T47D (cell line): ENCODE measurements at places on chromosomes 5 and 9.
A peak's percentile ranks its signal among the peaks of the same experiment; 100 is the strongest.

- DNase-seq, result no peak
These were observed 10.5 kb upstream of the LRRC70 start for GRCh38 chr5:62568143-62568542.

- DNase-seq, result no peak
These were observed 71.8 kb upstream of the ADAMTS2 start for GRCh38 chr5:179417016-179417415.

DNA sequence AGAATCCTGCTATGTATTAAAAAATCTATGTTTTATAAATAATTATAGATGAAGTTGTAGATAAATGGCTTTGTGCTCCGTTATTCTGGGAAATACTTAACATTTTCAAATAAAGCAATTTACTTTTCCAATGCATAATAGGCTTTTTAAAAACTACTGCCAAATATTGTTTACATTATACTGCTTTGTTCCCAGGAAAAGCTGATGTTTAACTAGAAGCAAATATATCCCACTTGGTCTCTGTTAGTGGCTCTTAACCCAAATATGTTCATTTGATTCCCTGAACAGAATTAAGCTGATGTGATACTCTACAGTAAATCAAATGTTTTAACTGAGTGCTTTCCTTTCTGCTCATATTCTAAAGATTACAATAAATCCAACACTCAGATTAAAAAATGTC lies 326.3 kb downstream of the SLCO4C1 start:
- no peak for DNase-seq

DNA sequence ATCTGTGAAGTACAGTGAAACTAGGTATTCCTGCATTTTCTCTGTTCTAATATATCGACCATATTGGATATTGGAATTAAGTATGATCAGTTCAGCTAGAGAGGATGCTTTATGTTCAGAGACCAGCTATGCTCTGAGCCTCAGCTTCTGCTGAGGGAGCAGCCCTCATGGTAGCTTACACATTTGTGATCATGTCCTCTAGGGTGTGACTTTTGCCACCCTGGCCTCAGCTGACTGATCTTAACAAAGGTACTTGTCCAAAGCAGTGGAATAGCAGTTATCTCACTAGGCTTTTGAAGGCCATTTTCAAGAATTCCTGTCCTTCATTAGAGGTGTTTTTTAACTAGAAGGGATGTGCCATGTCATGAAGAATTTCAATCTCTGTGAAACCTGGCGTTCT lies 9.3 kb downstream of the SCAMP1 start:
- DNase-seq, result no peak

DNA sequence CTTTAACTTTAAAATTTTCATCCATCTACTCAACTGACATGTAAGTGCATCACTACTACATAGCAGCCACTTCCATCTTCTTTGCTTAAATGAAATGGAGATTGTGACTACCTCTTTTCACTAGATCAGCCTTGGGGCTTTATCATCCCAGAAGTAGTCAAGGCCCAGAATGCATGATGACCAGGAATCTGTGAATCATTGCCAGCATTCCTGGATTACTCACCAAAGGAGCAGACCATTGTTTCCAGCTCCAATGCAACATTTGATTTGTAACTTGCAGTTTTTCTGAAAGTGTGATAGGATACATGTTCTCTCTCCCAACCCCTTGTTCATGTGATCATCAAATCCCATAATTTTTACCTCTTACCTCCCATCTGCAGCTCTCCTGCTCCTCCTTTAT lies 65.1 kb downstream of the PLPPR1 start:
- no peak for DNase-seq

DNA sequence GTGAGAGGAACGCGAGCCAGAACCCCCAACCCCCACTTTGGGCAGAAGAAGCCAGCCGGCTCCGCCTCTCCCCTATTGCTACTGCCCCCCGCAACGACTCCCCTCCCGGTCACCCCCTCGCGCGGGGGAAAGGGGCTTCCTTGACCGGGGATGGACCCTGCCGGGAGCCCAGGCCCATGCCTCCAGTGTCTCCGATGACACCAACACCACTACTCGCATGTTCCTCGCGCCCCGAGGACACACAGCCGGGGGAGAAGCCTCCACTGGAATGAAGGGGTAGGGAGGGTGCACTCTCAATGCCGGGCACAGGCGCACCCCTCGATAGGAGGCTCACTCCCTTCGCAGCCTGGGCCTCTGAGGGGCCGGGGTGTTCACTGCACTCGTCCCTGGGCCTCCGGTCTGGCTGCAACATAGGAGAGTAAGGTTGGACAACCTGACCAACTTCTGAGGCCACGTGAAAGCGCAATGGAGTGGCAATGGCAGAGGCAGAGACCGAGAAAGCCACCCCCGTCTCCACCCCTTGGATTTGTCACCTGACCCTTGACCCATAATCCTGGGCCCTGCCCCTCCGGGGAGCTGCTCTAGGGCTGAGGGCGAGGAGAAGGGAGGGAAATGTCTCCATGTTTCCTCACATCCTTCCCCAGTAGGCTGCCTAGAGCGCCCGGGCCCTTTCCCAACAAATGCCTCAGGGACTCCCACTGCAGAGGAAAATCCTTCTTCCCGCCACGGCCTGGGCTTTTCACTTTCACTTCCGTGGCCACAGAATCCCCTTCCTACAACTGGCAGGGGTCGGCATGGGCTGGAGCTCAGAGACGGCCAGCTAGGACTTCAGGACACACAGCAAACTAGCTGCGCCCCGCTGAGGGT lies 1.1 kb upstream of the CNTFR start:
- DNase-seq, result no peak

GRCh38 chr5:154276261-154276972 lies 85.9 kb downstream of the GALNT10 start:
- DNase-seq, result no peak

DNA sequence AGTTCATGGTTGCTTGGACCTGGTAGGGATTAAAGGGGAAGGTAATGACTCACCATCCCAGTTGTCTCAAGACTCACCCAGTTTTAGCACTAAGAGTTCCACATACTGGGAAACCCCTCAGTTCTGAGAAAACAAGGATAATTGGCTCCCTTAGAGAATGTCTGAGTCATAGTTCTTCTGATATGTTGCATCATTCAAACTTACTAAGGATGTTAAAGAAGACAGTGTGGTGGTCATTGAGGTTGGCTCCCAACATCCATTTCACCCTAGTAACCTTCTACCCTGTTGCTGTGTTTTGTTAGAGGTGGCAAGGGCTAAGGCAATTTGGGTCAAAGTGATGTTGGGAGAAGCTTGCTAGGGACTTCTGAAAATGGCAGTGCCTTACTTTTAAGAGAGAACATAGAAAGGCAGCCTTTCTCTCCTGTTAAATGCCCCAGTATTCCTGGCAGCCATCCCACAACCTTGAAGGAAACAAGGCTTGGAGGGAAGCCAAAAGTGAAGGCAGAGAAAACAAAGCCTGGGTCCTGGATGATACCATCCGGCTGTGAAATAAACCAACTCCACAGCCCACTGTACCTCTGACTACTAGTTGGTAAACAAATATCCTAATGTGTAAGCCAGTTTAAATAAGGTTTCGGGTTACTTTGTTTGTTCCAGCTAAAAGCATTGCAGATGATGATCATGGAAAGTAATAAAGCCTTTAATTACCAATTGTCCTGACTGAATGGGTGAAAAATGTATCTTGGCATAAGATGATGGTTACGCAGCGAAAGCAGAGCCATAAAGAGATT lies 80.4 kb upstream of the ADAMTSL1 start:
- no peak for DNase-seq

DNA sequence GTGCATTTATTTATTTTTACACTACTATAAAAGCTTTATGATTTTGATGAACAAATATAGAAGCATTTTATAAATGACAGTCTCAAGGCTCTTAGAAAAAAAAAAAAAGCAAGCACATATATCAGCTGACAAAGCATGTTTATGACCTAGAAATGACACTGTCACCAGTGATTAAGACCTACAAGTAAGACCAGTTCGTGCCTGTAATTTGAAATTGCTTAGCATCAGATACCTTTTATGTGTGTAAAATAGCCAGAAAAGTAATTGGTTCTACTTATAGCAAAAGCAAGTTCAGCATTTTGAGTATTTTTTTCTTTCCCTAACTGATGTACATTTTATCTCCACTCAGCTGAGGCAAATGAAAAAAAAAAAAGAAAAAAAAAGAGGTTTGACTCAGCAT lies 808.4 kb downstream of the CDH18 start:
- no peak for DNase-seq

DNA sequence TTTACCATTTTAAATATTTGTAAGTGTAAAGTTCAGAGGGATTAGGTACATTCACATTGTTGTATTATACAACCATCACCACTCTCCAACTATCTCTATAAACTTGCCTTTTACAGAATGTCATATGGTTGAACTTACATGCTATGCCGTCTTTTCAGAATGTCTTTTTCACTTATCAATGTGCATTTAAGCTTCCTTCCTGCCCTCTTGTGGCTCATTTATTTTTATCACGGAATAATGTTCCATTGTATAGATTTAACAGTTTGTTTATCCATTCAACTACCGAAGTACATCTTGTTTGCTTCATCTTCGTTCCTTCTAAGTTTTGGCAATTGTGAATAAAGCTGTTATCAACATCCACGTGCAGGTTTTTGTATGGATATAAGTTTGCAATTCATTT lies 133.3 kb upstream of the C6 start:
- DNase-seq, result no peak

- no peak for DNase-seq
These were observed 52.3 kb downstream of the ZNF510 start for GRCh38 chr9:96725576-96725975.

GRCh38 chr5:67971971-67972821 lies 243.4 kb upstream of the PIK3R1 start:
- no peak for DNase-seq

GRCh38 chr5:74575741-74576538 lies 64.6 kb downstream of the ENC1 start:
- DNase-seq, result peak; percentile 30

GRCh38 chr9:84703793-84704192 lies 34.3 kb downstream of the NTRK2 start:
- DNase-seq, result no peak

- no peak for DNase-seq
These were observed 175.8 kb upstream of the GLRA1 start for GRCh38 chr5:152100462-152100861.

- DNase-seq, result no peak
These were observed 624.2 kb upstream of the ZNF608 start for GRCh38 chr5:125370461-125371205.

DNA sequence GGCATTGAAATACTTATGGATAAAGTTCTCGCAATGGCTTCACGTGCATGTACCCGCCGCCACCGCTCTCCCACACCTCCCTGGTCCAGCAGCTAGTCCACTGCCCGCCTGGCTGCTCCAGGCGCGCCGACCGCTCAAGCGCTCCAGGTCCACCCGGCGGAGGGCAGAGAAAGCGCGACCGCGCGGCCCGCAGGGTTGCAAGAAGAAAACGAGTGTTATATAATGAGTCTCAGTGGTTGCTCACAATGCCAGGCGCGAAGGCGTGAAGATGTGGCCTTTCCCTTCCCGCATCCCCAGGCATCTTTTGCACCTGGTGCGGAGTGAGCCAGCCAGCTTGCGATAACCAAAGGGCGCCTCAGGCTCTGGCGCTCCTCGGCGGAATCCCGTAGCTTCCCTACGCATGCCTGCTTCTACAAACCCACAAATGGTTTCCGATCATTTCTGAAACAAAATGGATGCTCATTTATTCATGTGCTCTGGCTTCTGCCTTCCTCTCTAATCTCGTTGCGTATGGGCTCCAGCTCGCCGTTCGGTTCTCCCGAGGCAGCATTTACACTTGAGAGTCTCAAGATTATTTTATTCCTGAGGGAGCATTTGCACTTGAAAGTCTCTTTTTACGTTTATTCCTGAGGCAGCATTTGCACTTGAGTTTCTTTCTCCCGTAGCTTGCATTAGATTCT lies 25.7 kb downstream of the CDKN2A start:
- no peak for DNase-seq

DNA sequence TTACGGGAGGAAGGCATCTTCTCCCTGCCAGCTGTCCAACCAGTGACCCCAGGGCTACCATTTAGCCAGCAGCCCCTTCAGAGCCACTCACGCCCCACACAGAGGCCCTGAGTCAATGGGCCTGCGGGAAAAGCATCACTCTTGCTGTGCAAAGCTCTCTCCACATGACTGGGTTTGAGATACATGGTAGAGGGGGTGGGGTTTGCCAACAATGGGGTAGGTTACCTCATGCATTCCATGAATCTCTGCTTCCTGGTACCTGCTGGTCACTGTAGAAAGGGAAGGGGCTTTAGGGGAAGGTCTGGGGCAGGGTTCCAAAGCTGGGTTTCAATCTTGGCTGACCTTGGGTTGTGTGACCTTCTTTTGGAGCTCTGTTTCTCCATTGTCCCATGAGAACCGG lies 22.9 kb upstream of the TTLL11 start:
- DNase-seq, result no peak

GRCh38 chr5:68224509-68225187 lies 9.1 kb downstream of the PIK3R1 start:
- DNase-seq, result no peak

GRCh38 chr9:111605041-111605559 lies 5.7 kb upstream of the PTGR1 start:
- DNase-seq, result no peak

- DNase-seq, result no peak
These were observed 373.9 kb downstream of the CHSY3 start for GRCh38 chr5:130278136-130278535.

DNA sequence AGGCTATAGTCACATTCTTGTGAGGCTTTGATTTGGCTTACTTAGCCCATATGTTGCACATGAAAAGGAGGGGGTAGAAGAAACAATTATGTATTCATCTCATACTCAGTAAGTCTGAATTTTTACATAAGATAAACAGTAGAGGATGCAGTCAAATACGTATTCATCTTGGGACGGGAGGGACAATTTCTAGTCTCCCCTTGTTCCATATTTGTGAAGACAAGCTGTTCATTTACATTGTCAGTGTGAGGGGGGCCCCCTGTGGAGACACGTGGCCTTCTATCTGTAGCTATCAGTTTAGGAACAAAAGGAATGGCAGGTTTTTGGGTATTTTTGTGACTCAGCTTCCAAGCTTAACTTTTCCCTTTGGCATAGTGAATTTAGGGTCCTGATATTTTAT lies 49.2 kb upstream of the PPP1R2B start:
- DNase-seq, result no peak

- no peak for DNase-seq
These were observed 50.0 kb upstream of the ORM1 start for GRCh38 chr9:114272739-114273431.

DNA sequence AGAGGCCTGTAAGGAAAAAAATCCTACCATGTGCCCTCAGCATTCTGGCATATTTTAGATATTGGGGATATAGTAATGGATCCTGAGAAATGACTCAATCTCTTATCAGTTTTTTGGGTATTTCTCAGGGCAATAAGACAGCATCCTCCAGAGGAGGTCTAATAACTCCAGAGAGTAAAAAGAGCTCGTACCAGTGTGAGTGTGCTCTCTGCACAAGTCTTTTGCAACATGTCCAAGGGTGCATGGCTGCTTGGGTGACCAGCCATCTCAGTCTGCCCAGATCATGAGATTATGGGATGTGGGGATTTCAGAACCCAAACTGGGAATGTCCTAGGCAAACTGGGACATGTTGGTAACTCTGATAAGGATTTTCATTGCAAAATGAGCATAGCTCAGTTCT lies 15.3 kb downstream of the ASPN start:
- DNase-seq, result no peak

GRCh38 chr5:129474544-129474943 lies 14.4 kb downstream of the ADAMTS19 start:
- no peak for DNase-seq
